Dermis lymphatic vessel endothelial cell (primary cell): ENCODE measurements at places on chromosomes 2 and 18. TPM values are rescaled to one million over a fixed set of nuclear protein-coding genes. Genes with fewer than 3 reads are reported as not detected.

The RIT2 gene
- not detected in 2 replicates for total RNA-seq

The IL1RN gene
- total RNA-seq, result not detected in 2 replicates

The OXER1 gene
- total RNA-seq, result not detected in 2 replicates

The GPR35 gene
- 0.17 TPM in 1 of 2 replicates, not detected in the other for total RNA-seq

The RGPD8 gene
- 2.9 and 10.4 TPM in 2 replicates for total RNA-seq

The DNER gene
- under 0.01 TPM in 1 of 2 replicates, not detected in the other for total RNA-seq

The ZRANB3 gene
- total RNA-seq, result 3.3 and 6.0 TPM in 2 replicates

The UGT1A8 gene
- total RNA-seq, result not detected in 2 replicates

The SCTR gene
- not detected in 2 replicates for total RNA-seq

The DSG3 gene
- not detected in 2 replicates for total RNA-seq
